ENCODE measurements at places on chromosomes 4 and X.

- DNase-seq: no peak
These were observed 25.1 kb upstream of the PRKX start for GRCh38 chrX:3738509-3738908.

GRCh38 chr4:125689805-125690204 lies 375.1 kb downstream of the FAT4 start:
- DNase-seq: no peak

GRCh38 chr4:74893171-74893570 lies 39.7 kb upstream of the PARM1 start:
- no peak for DNase-seq

- no peak for DNase-seq
These were observed 2.5 kb downstream of the COQ2 start for GRCh38 chr4:83282049-83282535.

GRCh38 chr4:112055100-112055499 lies 90.2 kb upstream of the FAM241A start:
- DNase-seq: no peak

- no peak for DNase-seq
These were observed 158.3 kb upstream of the FSTL5 start for GRCh38 chr4:162322054-162322453.

GRCh38 chr4:3263053-3263875 lies 14.3 kb downstream of the MSANTD1 start:
- no peak for DNase-seq

GRCh38 chrX:153662266-153662665 lies 11.3 kb downstream of the PNCK start:
- DNase-seq: no peak

GRCh38 chr4:37040816-37041215 lies 203.7 kb upstream of the NWD2 start:
- no peak for DNase-seq

GRCh38 chrX:16033331-16033730 lies 90.0 kb upstream of the GRPR start:
- DNase-seq: no peak

GRCh38 chr4:67250131-67250896 lies 295.0 kb downstream of the CENPC start:
- no peak for DNase-seq

DNA sequence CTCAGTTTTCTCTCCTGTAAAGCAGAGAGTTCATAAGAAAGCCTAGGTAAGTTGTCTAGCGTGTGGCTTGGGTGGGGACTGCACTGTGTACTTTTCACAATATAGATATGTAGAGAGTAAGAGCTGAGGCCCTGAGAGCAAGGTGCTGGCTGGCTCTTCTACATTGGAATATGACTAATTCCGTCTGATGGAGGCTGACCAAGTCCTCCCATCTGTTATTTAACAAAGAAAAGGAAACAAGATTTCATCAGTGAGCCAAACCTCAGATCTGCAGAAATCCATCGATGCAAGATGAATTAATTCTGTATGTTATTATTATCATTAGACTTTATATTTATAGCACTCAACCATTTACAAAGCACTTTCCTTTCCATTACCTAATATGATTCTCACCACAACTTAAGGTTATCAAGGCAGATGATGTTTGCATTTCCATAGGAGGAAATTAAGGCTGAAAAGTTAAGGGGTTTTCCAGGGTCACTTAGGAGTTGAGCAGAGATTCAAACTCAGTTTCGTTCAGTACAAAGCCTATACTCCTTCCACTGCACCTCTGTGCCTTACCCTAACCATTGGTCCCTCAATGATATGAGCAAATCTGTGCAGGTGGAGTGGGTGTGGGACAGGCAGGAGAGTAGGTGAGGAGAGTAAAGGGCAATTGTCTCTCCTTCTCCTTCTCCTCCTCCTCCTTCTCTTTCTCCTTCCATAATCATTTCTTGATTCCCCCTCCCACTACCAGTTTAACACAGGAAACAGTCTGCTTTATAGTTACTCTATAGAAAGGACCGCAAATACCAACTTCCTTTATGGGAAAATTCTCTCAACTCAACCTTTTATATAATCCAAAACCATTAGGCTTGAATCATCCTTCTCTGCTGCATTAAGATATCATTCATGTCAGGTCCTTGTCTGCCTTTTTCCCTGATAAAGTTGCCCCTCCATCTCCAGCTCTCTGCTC lies 27.6 kb upstream of the SRD5A3 start:
- no peak for DNase-seq

DNA sequence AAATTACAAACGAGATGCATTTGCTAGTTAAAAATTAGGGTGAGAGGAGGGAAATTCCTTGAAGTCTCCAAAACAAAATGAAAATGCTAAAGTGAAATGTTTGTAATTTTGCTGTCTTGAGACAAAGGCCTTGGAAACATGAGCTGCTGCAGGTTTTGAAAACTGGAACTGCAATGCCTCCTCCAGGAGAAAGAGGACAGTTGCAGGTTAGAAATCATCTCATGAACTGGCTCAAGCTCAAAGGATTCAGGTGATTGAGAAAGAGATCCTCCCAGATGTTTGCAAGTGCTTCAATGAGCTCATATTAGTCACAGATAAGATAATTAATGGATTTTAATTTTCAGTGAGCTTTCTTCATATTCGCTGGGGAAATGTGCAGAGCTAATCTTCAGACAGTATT lies 32.4 kb downstream of the SMPX start:
- no peak for DNase-seq

- no peak for DNase-seq
These were observed 96.5 kb upstream of the DHX15 start for GRCh38 chr4:24680746-24681448.

- DNase-seq: no peak
These were observed 46.8 kb downstream of the ZNF141 start for GRCh38 chr4:384311-385010.

GRCh38 chr4:73904491-73904890 lies 35.3 kb downstream of the CXCL1 start:
- no peak for DNase-seq

DNA sequence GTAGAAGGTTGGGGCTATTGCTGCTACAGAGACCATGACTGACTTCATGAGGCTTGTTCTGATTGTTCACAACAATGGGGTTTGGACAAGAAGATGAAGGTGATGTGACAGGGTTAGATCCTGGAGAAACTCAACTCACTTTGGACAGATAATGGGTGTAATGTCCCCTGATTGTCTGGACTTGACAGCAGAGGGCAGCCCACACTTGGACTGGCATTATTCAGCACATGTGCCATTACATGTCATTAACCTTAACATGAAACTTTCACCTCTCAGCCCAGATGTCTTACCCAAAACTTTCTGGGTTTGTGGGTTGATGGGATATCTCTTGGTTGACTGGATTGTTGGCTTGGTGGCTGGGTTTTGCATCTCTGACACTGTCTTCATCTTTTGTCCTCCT lies 101.5 kb downstream of the MXRA5 start:
- no peak for DNase-seq

DNA sequence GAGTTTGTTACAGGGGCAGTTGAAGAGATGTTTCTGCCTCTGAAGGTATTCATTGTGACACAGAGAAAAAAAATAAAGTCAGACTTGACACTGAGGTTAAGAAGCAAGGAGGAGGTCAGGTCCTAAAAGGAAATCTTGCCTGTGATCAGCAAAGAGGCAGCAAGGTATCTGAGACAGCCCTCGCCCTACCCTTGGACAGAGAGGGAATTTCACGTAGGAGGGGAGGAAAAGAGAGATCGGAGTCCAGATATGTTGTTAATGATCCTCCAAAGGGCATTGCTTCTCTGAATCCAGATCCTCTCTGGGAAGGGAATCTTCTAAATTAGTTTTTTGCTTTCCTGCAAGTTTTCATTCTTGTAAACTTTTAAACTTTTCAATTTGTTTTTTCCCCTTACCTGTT lies 15.3 kb upstream of the PRR27 start:
- no peak for DNase-seq

- no peak for DNase-seq
These were observed 65.7 kb upstream of the ARHGAP24 start for GRCh38 chr4:85409251-85409650.

- DNase-seq: no peak
These were observed 26.5 kb downstream of the RHOH start for GRCh38 chr4:40223343-40223742.

DNA sequence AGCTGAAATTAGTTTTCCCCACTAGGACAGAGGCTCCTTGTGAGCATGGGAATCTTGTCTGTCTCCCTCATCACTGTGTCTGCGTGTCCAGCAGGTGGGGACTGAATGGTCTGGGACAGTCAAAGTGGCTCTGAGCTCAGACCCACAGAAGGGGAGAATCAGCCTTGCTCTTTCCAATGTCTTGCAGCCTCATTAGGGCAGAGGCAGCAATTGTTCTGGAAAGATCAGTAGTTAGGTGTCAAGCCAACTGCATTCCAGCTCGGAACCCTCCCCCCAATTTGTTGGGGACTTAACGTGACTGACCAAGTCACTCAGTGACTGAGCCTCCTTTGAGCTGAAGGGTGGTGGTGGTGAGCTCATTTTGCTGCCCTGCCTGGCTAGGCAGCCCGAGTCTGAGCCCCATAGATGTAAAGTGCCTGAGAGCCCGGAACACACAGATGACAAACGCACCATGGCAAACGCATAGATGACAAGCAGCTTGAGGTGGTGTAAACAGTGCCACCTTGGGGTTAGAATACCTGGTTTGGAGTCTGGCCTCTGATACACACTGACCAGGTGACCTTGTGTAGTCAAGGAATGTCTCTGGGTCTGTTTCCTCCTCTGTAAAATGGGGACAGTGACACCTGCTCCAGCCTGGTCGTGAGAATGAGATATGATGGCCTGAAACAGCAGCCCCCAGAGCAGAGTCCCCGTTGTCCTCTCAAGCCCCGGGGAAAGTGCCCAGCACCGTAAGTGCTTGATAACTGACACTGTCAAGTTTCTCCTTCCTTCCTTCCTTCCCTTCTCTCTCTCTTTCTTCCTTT lies 2.7 kb upstream of the SORCS2 start:
- DNase-seq: no peak

DNA sequence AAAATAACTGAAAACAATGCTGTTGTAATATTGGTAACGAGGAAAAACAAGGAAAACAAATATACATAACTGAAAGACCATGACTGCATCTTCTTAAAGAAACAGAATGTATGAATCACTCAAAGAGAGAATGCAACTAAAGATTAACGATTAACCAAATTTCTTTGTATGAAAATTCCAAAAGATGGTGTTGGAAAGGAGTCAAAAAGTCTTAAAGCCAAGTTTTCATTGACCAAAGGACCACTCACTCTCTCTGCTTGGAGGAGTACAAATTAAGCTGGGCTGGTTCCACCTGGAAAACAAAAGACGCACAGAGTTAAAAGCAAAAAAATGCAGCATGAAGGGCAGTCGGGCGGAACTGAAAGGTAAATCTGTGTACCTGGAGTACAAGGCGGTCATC lies 1.8 kb downstream of the DCAF12L1 start:
- no peak for DNase-seq

DNA sequence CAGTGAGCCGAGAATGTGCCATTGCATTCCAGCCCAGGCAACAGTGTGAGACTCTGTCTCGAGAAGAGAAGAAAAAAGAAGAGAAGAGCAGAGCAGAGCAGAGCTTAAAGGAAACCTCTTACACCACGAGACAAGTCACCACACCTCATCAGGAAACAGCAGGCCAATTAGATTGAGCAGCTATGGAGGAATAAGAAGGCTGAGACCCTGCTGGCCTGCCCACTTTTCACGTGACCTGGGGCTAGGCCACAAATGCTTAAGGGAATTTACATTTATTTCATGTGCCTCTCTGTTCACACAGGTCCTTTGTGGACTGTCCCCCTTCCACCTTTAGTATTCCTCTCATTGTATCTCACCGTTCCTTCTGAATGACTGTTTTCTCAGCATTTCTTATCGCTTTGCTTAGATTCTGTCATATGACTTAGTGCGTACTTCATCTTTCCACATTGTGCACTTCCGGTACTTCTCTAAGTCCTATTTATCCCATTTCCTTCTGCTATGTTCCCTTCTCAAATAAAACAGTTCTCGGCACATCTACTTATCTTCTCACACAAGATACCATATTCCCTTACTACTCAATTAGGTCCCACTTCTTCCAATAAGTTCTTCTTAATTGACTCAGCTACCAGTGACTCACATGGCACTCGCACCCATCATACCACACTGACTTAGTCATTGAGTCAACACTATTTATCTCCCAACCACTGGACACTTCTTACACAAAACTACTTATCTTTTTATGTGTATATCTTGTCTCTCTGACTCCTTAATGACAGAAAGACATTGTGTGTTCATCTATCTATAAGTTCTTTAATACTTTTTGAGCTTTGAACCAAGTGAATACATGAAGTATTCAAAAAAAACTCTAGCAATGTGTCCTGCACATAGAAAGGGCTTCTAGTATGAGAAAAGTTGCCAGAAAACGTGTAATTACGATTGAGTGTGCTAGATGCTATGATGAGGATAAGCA lies 11.0 kb downstream of the CUL4B start:
- no peak for DNase-seq

Data from GM12864 (cell line).